ENCODE measurements at places on chromosomes 11 and 22.

- no peak for DNase-seq
These were observed 88.7 kb downstream of the TP53I11 start for GRCh38 chr11:44861849-44862557.

GRCh38 chr11:27777033-27777432 is 76.8 kb upstream of the BDNF start:
- no peak for DNase-seq

DNA sequence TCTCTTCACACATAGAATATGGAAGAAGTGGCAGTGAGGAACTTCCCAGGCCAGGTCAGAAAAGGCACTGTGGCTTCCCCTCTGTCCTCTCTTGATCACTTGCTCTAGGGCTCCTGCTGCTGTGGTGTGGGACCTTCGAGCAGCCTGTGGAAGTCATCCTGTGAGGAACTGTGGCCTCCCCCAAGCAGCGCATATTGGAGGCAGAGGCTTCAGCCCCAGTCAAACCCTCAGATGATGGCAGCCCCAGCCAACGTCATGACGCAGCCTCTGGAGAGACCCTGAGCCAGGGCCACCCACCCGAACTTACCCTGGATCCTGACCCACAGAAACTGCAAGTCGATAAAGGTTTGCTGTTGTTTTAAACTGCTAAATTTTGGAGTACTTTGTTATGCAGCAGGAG is 444.9 kb downstream of the TBC1D22A start:
- no peak for DNase-seq

DNA sequence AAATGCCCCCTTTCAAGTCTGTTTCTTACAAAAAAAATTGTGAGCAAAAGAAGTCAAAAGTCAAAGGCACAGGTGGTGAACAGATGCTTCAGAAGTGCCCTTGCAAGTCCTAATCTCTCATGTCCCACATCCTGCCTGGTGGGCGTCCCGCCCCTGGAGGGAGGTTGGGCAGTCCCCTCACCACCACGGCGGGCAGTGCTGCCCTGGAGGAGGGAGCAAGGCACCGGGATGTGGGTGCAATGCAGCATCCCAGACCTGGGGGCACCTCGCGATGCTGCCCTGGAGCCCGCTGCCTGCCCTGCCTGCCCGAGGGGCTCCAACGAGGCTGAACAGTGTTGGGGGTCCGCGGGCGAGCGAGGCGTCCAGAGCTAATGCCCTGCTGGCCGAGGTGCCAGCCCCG is 15.9 kb downstream of the MRGPRG start:
- no peak for DNase-seq

DNA sequence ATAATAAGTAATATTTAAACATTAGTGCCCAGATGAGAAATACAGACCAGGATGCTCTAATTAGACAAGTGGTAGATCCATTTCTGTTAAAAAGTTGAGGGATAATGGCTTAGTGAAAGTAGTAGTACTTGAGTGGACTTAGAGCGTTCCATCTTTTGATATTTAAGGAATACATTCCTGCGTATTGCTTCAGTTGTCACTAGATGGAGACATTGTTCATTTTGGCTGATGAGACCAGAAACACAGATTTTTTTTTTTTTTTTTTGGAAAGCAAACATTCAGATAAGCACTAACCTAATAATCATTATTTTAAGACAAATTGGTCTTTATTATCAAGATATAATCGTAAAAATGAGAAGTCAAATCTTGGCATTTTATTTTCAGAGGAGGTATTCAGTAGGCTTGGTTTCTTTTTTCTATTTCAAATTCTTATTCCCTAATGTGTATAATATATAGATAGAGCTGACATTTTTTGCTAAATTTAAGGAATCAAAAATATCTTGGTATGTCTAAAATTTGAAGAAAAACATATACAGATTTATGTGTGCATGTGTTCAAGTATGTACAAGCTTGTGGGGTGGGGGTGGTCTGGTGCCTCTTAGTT is 92.9 kb downstream of the DYNC2H1 start:
- DNase-seq: no peak

Data from cortex of kidney (tissue), 1 donor.